ENCODE measurements at places on chromosomes 11 and 22. TPM values are rescaled to one million over a fixed set of nuclear protein-coding genes. Genes with fewer than 3 reads are reported as not detected.

GRCh38 chr11:125227151-125227550 lies 62.6 kb downstream of the PKNOX2 start:
- DNase-seq: no peak

DNA sequence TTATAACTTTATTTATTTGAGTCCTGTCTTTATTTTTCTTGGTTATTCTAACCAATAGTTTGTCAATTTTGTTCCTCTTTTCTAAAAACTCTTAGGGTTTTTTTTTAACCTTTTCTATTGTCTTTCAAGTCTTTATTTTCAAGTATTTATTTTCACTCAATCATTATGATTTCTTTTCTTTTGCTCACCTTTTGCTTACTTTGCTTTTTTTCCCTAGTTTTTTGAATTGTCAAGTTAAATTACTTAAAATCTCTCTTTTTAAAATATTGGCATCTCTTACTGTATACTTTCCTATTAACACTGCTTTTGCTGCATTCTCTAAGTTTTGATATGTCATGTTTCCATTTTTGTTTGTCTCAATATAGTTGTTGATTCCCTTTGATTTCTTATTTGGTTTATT lies 396.8 kb upstream of the CCDC179 start:
- no peak for DNase-seq

Gene NAALADL1
- not detected for total RNA-seq

DNA sequence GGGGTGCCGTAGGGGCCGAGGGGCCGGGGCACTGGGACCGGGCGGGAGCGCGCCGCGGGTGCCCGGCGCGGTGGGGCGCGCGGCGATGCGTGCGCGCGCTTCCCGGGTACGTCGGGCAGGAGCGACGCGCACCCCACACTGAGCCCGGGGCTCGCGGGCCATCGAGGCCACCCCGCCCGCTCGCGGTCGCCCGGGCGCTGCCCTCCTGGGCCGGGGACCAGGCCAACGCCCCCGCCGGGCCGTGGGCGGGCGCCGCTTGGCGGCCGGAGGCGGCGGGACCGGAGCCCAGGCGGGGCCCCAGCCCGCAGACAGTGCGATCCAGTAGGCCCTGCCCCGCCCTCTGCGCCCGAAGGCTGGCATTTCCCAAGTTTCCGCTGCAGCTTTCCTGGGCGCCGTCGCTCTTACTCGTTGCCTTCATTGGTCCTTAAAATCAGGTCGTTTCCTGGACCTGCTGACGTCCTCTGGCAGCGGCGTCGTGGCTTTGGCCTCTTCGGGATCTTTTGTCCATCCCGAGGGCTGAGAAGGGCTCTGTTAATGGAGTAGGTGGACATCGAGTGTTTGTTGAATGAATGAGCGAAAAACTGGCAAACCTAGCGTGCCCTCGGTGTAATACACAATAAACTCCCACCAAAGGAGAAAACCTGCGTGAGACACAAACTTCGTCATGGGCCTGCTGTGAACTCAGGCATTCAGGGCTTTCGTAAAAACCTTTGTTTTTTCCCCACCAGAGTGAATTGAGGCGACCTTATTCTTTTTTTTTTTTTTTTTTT lies 638 bp downstream of the PARVA start:
- DNase-seq: peak; percentile 42

Gene SF1
- total RNA-seq: 170 TPM

GRCh38 chr22:36700711-36701670 lies 2.6 kb downstream of the CACNG2 start:
- peak; percentile 75 for DNase-seq

Gene KRTAP5-9
- total RNA-seq: not detected

- DNase-seq: no peak
These were observed 26.5 kb downstream of the CTNND1 start for GRCh38 chr11:57787920-57788702.

GRCh38 chr11:63491636-63492372 lies 837 bp upstream of the PLAAT5 start:
- no peak for DNase-seq
